ENCODE measurements at places on chromosomes 3 and 15.

- no peak for DNase-seq
Measured at GRCh38 chr3:161221806-161222600, 892 bp downstream of the NMD3 start.

DNA sequence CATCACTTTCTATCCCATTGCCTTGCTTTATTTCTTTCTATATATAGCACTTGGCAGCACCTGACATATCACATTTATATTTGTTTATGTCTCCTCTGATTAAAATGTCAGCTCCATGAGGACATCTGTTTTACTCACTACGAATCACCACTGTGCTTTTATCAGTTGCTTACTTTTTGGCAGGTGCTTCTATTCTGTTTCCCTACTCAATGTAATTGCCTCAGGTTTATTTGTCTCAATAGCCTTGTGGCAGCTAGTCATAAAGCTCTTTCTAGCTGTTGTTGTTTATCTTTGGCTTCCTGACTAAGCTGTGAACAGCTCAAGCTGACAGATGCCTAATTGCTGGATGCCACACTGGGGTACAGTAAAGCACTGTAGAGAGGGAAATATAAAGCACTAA is 85.5 kb downstream of the VPS13C start:
- DNase-seq = no peak

GRCh38 chr3:78809966-78810365 is 957.8 kb downstream of the ROBO1 start:
- DNase-seq = no peak

- no peak for DNase-seq
Measured at GRCh38 chr3:177262396-177262795, 65.1 kb upstream of the TBL1XR1 start.

DNA sequence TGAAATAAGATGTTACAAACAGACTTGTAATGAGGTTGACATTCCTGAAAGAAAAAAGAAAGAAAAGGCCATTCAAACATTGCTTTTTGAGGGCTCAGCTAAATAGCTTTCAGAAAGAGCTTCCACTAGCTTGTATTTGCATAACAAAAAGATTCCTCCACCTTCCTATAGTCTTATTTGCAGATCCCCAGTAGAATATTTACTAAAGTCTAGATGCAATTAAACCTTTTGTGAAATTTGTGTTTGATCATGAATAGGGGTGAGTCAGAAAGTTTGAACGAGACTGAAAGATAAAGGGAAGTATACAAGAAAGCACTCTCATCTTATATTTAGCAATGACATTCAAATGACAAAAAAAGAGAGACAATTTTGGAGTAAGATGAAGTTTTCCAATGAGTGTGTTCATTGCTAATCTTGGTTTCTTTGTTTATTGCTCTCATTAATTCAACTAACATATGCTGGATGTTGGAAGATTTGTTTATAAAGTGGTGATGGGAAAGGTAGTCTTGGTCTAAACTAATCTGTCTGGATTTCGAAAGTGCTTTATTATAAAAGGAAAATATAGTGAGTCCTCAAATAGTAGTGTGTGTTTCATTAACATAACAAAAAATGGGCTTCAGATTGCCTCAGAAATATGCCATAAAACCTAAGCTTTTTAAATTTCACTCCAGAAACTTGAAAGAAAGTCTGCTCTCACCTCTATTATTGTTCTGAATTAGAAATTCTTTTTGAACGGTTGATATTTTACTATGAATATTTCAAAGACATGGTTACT is 9.1 kb upstream of the CADPS start:
- DNase-seq = no peak

DNA sequence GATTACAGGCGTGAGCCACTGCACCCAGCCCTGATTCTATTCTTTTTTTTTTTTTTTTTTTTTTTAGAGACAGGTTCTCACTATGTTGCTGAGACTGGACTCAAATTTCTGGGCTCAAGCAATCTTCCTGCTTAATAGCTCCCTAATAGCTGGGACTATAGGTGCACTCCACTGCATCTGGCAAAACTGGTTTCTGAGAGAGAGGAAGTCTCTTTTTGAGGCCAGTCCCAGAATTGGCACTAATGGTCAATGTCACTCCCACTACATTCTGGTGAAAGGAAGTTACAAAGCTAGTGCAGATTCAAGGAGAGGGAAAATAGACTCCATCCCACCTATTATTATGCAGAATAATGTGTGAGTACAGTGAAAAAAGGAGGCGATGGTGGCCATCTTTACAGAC is 5.8 kb upstream of the TGFBR2 start:
- no peak for DNase-seq

- no peak for DNase-seq
Measured at GRCh38 chr3:134274571-134274970, 23.9 kb upstream of the RYK start.

DNA sequence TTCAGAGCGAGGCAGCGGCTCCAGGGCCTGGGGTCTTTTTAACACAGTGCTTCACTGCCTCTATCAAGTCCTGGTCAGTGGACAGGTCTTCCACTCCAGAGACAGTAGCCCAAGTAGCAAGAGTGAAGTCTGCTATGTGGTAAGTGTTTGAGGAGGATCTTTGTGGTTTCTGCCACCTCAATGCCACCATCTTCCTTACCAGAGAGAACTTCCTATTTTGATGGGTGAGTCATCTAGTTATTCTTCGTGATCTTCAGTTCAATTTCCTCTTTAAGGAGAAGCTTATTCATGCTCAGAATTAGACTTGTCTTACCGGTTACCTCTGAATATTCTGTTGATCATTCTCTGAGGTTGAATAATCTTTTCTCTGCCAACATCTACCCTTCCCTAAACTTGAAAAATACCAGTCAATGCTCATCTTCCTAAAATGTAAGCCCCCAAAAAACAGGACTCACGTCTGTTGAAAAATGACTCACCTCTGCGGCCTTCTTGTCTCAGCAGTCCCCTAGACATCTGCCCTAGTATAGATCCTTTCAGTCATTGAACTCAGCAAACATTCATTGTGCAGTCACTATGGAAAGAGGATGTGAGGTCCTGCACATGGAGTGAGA is 32.2 kb upstream of the BCL6 start:
- no peak for DNase-seq

DNA sequence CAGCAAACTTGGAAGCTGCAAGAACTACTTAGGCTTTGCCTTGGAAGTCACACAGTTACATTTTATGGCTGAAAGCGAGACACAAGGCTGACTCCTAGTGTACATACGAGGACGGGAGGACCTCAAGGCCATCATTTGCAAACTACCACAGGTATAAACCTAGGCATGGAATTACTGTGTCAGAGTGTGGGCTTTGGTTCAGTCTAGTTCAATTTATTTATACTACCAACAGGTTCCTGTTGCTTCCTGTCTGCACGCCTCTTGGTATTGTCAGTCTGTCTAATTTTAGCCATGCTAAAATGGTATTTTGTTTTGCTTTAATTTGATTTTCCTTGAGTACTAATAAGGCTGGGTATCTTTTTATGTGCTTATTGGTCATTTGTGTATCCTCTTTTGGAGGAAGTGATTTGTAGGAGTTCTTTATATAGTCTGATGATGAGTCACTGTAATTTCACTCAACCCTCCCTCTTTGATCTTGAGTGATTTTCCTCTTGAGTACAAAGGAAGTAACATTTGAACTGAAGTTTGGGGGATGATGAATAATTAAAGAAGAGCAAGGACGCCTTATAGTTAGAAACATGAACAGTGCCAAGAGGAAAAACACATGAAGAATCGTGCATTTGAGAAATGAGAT is 8.2 kb downstream of the ANKRD34C start:
- no peak for DNase-seq

- no peak for DNase-seq
Measured at GRCh38 chr3:128040041-128040440, 12.2 kb upstream of the SEC61A1 start.

GRCh38 chr3:189204167-189204866 is 32.5 kb downstream of the TPRG1 start:
- no peak for DNase-seq

DNA sequence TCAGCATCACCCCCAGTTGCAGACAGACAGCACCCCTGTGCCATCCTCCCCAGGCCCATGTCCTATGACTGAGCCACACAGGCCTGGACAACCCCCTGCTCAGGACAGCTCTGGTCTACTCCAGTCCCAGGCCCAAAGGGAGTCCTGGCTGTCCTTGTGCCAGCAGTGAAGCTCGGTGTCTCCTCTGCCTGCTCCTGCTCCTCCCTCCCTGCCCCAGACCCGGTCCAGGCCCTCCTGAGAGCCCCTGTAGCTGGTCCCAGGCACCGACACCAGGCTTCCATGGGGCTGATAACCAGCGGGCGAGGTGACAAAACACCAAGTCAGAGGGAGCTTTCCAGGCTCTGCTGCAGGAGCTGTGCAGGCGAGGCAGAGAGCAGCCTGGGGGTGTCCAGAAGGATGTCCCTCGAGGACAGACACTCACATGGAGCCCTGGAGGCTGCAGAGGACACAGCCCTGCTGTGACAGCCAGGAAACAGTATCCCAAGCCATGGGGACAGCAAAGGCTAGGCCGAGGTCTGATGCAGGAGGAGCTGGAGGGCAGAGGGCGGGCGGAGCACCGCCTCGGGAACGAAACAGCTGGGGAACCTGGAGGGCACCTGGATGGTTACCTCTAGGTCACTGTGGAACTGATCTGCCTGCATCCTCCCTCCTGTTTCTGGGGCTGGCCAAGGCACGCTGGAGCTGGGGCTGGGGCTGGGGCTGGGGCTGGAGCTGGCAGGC is 103.8 kb upstream of the PRR20G start:
- DNase-seq = no peak

GRCh38 chr15:69140306-69140705 is 20.1 kb upstream of the GLCE start:
- no peak for DNase-seq

DNA sequence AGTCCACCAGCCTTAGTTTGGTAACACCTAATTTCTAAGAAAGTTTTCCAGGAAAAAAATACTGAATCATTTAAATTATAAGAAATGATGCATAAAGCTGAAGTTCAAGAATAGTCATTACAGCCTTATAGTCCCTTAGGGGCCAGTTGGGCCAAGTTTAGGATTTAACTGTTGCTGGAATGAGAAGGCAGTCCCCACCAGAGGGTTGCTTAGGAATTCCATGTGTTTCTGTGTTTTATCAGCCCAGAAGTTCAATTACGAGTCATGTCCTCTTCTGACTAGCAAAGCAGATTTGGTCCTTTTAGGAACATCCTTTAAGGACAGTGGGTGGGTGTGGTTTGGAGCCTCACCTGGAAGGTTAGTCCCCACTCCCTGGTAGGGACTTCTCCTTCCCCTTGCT is 57.0 kb upstream of the NR2E3 start:
- DNase-seq = no peak

GRCh38 chr3:193987186-193987585 is 148.8 kb upstream of the HES1 start:
- DNase-seq = no peak

DNA sequence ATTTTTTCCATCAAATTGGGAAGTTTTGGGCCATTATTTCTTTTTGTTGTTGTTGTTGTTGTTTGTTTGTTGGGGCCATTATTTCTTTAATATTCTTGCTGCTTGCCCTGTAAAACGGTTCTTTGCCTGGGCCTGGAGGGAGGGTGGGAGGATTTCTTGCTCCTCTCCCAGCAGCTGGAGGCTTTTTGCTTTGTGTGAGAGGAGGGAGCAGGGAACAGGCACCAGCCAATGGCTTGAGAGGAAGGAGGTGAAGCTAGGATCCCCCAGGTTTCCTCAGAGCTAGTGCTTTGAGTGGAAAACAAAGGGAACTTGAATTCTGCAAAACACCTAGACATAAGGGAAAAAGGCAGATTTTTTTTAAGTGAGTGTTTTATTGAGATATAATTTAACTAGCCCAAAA is 61.2 kb upstream of the DNAJC19 start:
- no peak for DNase-seq

- DNase-seq = no peak
Measured at GRCh38 chr3:94206291-94206690, 143.4 kb downstream of the NSUN3 start.

DNA sequence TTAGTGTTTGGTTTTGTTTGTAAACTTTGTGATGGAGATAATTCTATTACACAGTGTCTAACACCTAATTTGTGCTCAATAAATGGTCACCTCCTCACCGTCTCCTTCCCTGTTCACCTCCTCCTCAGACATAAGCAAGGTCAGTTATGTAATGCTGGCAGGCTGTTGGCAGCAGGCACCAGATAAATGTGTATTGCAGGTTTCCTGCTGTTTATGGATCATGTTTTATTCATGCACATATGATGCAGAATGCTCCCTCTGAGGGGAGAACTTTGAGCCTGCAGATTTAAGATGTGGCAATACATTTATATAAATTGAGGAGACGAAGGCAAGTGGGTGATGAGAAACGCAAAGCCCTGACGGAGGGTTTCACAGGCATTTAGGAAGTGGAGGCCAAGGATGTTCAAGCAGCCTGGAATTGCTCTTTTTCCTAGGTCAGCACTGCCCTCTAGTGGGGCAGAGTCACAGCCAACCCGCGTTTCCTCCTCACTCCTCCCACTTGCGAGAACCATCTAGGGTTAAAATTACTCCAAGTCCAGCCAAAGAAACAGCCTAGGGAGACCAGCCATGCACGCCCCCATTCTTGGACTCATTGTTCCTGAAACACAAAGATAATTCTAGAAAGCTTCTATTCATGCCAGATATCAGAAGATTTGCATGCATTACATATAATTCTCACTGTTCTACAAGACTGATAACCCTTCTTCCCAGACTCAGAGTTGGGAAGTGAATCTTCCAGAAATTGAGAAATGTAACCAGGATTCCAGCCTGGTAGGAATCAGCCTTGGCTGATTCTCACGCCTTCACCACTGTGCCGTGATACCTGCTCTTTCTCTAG is 228.7 kb downstream of the SLCO3A1 start:
- DNase-seq = peak; percentile 57

GRCh38 chr3:149585401-149585726 is 72.5 kb downstream of the WWTR1 start:
- DNase-seq = no peak

GRCh38 chr15:39250460-39251186 is 330.3 kb upstream of the THBS1 start:
- DNase-seq = no peak

- no peak for DNase-seq
Measured at GRCh38 chr3:64225695-64226499, 631 bp upstream of the PRICKLE2 start.

GRCh38 chr3:14861446-14862302 is 42.9 kb downstream of the FGD5 start:
- no peak for DNase-seq

GRCh38 chr3:123692041-123692440 is 107.2 kb upstream of the HACD2 start:
- no peak for DNase-seq

DNA sequence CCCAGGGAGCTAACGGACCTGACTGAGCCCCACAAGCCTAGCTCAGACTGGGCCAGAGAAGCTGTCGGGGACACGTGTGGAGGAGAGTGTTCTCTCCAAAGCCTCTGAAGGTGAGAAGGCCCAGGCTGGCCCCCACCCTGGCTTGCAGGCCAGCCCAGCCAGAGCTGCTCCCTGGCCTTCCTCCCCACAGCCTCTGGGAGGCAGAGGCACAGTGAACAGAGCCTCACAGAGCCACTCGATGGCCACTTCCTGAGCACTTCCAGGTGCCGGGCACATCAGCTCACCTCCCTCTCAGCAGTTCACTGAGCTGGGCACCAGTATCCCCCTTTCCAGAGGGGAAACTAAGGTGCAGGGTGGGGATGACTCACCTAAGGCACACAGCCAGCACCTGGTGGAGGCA is 109.4 kb upstream of the LINGO1 start:
- no peak for DNase-seq

- DNase-seq = no peak
Measured at GRCh38 chr3:129112308-129113052, 9.1 kb downstream of the RAB43 start.

GRCh38 chr15:82621970-82622369 is 25.2 kb downstream of the CPEB1 start:
- DNase-seq = no peak

GRCh38 chr3:43010638-43011037 is 31.5 kb downstream of the GASK1A start:
- no peak for DNase-seq

- DNase-seq = no peak
Measured at GRCh38 chr15:64066451-64066850, 20.2 kb upstream of the DAPK2 start.

All from stimulated activated CD4-positive, alpha-beta T cell treated with anti-CD3 and anti-CD28 coated beads, Interleukin-12 subunit alpha, Interleukin-12 subunit beta, amount 100 ng/mL, for 48 hours (primary cell).